ENCODE measurements at places on chromosomes 6 and 20.

DNA sequence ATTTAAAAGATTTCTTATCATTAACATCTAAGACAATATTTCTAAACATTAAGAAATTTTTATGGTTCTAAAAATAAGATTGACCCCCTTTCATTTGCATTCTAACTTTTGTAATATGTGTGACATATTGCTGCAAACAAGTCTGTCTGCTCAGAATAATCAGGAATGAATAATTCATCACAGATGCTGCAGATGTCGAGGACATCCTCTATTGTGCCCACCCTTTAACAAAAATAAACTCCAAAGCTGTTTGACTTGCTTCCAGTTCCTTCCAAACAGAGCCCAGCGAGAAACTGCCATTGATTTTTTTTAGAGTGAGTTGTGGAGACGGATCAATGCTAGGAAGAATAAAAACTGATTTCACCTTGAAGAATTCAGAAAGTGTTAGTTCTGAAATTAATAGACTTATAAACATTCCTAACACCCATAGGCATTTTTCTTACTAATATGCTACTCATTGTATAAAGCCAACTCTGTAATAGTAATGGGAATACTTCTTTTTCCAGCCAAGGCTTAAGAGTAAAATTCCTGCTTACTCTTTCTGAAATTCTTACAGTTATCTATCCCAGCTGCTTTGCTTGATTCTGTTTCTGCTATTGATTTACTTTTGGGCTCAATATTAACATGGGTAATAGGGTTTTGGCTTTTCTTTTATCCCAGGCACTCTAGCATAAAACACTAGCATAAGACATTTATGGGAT is 244.8 kb upstream of the FAM83B start:
- DNase-seq = no peak

GRCh38 chr6:129597023-129597713 is 112.8 kb downstream of the ARHGAP18 start:
- no peak for DNase-seq

DNA sequence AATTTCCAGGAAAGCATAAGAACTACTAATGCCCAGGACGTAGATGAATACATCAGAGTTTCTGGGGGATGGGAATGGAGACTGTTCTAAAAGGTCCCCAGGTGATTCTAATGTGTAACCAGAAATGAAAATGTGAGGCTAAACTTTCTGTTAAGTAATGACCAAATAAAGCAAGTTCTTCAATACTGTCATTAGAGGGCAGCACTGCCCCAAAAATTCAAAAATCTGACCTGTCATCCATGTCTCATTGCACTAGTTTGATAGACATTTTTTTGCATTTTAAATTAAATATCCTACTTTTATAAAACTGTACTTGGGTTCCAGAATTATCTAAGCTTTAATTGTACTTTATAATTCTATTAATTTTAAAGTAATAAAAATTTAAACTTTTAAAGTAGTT is 94.9 kb downstream of the RFX6 start:
- peak; percentile 66 for DNase-seq

DNA sequence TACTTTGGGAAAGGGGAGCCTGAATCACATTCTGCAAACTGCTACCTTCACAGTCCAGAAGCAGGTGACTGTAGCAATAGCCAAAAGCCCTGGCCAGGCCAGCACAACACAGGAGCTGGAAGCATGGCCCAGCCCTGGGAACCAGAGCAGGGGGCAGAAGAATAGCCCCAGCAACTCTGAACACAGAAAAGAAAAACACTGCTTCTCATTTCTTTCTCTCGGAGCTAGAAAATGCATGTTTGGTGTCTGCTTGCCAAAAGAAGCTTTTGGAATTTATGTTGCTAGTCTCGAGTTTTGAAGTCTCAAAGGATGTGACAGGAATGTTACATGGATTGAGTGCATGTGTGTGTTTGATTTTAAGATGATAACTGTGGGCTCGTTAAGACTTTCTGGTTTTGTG is 79.8 kb upstream of the SCAF8 start:
- DNase-seq = no peak

- DNase-seq = no peak
Measured at GRCh38 chr6:110881546-110882273, 7.1 kb downstream of the AMD1 start.
